ENCODE measurements at places on chromosomes 11 and 22.

DNA sequence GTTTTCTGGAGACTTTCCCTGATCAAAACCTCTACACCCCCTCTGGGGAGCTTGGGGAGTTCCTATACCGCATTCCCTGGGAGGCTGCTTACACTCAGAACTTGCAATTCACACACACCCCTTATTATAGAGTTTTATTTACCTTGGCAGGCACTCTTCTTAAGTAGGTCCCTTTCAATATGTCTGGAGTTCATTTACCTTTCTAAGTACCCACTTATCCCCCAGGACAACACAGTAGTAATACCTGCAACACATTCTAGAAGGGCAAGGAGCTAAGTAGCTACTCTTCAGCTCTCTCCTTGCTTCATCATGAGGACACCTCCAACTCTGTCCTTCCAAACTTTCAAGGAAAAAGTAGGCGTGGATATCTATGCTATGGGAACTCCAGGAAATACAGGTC lies 127.8 kb upstream of the ANO3 start:
- DNase-seq: no peak

DNA sequence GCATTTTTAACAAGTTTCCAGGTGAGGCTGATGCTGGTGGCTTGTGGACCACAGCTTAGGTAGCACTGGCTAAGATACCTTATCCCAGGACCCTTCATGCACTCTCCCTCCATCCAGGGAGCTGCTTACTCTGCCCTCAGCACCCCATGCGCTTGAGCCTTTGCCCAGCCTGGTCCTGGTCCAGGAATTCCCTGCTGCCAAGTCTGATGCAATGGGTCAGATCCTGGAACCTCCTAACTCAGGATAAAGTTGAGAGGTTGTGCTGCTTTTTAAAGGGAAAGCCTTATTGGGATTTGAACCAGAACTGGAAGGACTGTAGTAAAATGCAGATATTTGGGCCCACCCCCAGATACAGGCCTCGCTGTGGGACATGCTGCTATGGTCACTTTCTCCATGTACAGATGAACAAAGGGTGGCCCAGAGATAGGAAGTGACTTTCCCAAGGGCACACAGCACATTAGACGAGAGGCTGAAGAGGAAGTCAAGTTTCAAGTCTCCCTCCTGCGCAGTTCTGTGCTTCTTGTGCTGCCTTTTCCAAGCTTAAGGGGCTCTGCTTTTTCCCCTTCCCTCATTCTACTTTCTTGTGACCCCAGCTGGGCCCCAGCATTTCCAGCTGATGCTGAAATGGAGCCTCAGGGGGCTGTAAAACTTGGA lies 824 bp upstream of the LGALS12 start:
- no peak for DNase-seq

DNA sequence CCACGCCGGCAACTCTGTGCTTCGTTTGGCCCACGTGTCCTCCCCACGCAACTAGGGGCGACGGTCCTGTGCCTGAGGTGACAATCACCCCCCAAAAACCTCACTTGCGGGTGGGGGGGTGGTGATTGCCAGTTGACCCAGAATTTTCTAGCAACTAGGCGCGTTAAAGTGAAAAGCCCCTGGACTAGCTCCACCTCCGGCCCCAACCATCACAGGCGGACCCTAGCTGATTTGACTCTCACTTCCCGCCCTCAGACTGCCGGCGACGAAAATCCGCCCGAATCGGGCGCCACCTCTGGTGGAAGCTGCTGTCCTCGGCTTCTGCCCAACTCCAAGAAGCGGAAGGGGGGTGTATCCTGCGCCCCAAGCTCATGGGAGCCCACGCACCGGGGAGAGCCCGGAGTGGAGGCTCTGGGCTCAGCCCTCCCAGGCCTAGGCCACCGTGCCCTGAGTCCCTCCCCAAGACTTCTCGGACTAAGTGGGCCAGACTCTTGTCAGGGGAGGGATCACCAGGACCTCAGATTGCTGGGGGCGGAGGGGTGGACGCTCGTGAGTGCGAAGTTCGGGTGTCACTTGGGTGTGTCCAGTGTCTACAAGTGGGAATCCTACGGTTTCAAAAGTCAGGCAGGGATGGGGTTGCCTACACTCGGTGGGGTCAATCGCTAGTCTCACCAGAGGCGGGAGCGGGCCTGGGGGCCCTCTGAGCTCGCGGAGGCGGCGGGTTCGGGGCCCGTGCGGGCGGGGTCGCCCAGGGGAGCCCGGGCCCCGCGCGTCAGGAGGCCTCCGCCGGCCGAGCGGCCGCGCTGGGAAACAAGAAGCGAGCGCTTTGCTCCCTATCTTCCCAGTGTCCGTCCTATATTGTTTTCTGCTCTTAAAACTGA lies 12.3 kb downstream of the PAX6 start:
- no peak for DNase-seq

GRCh38 chr11:130299978-130300377 lies 14.7 kb downstream of the ZBTB44 start:
- DNase-seq: no peak

DNA sequence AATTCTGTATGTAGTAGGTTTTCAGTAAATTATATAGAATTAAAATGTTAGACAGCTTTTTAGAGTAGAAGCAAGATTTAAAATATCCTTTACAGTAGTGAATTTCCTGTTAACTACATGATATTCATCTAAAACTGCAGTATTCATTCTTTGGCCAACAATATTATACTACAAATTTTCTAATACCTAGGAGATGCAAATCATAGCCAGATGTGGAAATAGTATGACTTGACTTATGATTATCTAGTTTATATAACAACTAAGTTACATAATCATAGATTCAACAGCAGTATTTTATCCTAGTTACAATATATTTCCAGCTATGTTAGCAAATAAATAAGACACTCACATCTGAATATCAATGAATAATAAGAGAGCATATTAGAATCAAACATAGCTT lies 163.2 kb downstream of the MSANTD4 start:
- no peak for DNase-seq

GRCh38 chr11:49505231-49505630 lies 296.8 kb upstream of the FOLH1 start:
- DNase-seq: no peak

Measured in A549 (cell line).